ENCODE measurements at places on chromosomes 2 and 18. TPM values are rescaled to one million over a fixed set of nuclear protein-coding genes. Genes with fewer than 3 reads are reported as not detected.

DNA sequence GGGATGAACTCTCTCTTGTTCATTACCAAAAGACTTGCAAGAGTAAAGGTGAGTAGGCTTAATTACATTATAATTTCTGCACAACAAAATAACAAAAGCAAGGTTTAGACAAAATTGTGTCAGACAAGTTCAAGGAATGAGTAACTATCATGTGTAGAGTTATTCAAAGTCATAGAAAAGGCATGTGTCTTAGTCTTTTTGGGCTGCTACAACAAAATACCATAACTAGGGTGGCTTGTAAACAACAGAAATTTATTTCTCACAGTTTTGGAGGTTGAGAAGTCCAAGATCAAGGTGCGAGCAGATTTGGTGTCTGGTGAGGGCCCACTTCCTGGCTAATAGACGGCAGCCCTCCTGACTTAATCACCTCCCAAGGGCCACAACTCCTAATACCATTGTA is 37.6 kb downstream of the IL1R2 start:
- no peak overlapping the region for H3K27ac ChIP-seq
- no peaks in the 10 kb centered on the region for H3K36me3 ChIP-seq
- H3K4me3 ChIP-seq = no peak overlapping the region
- no peak for DNase-seq
- H3K4me1 ChIP-seq = peaks cover 16% of the 10 kb centered on the region

DNA sequence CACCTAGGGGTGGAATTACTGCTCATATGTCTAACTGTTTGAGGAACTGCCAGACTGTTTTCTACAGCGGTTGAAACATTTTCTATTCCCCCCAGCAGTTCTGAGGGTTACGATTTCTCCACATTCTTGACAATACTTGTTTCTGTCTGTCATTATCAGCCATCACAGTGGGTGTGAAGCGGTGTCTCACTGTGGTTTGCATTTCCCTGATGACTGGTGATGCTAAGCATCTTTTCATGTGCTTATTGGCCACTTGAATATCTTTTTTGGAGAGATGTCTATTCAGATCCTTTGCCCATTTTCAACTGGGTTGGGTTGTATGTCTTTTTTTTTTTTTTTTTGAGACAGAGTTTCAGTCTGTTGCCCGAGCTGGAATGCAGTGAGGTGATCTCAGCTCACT is 63.0 kb downstream of the ADNP2 start:
- DNase-seq = no peak
- no peaks in the 10 kb centered on the region for H3K36me3 ChIP-seq
- no peaks in the 10 kb centered on the region for H3K27me3 ChIP-seq
- no peak overlapping the region for H3K27ac ChIP-seq

Gene CNGA3
- not detected for total RNA-seq

- no peaks in the 10 kb centered on the region for H3K36me3 ChIP-seq
- H3K4me1 ChIP-seq = no peaks in the 10 kb centered on the region
- no peak overlapping the region for H3K27ac ChIP-seq
- H3K4me3 ChIP-seq = no peak overlapping the region
- DNase-seq = no peak
These were observed 99.2 kb downstream of the SESTD1 start for GRCh38 chr2:179165356-179166000.

GRCh38 chr2:133821107-133821760 is 253.0 kb upstream of the NCKAP5 start:
- no peaks in the 10 kb centered on the region for H3K27me3 ChIP-seq
- no peak for DNase-seq
- H3K4me1 ChIP-seq = no peaks in the 10 kb centered on the region
- no peaks in the 10 kb centered on the region for H3K36me3 ChIP-seq
- no peak overlapping the region for H3K4me3 ChIP-seq
- H3K27ac ChIP-seq = no peak overlapping the region

Gene STEAP3
- total RNA-seq = 0.23 TPM

DNA sequence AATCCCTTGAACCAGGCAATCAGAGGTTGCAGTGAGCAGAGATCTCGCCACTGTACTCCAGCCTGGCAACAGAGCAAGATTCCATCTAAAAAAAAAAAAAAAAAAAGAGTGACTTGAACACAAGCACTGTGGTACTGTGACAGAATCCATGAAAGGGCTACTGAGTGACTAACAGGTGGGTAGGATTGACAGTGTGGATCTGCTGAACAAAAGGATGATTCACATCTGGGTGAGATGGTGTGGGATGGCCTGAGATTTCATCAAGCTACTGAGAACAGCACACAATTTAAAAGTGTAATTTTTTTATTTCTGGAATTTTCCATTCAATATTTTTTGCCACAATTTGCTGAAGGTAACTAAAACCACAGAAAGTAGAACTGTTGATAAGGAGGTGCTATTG is 13.3 kb upstream of the SP3 start:
- no peak for DNase-seq
- no peaks in the 10 kb centered on the region for H3K4me1 ChIP-seq
- no peaks in the 10 kb centered on the region for H3K36me3 ChIP-seq
- H3K27ac ChIP-seq = no peak overlapping the region
- H3K27me3 ChIP-seq = no peaks in the 10 kb centered on the region

Gene IGFBP2
- total RNA-seq = not detected

GRCh38 chr2:190405995-190406394 is 2.2 kb upstream of the MFSD6 start:
- H3K36me3 ChIP-seq = no peaks in the 10 kb centered on the region
- no peak for DNase-seq
- H3K27me3 ChIP-seq = peaks cover 2% of the 10 kb centered on the region
- H3K4me1 ChIP-seq = peaks cover 21% of the 10 kb centered on the region

All from T-cell (primary cell).